ENCODE measurements at places on chromosomes 11 and 22.
A peak's percentile ranks its signal among the peaks of the same experiment; 100 is the strongest.

DNA sequence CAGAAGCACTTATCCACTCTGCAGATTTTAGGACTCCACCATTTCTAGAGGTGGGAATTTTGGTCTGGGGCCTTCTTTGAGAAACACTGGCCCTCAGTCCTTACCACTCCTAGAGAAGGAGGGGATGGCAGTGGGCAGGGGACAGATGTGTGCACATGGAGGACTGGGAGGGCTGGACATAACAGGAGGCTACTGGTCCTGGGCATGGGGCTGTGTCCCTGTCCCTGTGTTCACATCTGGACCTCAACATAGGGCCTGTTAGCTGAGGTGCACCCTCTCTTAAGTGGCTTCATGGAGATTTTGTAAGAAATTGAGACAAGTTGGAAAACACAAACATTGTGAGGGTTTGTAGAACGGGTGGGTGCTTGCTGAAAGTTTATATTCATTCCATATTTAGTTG is 103.4 kb downstream of the ATXN10 start:
- DNase-seq, result no peak

DNA sequence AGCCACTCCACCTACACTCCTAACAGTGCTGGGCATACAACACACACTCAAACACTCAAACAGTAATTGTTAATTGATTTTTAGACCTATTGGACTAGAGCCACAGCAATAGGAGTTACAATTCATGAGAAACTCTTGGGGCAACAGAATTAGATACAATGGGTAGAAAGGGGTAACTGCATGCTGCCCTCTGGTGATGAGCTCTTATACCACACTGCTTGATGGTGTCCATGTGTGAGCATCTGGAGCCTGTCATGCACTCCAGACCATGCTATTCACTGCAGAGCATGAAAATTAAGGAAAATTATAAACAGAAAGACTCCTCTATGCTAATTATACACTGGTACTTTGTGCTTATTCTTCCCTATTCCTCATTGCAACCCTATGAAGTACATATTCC is 975.5 kb upstream of the CCDC90B start:
- DNase-seq, result no peak

GRCh38 chr11:107844041-107844440 is 14.5 kb downstream of the SLC35F2 start:
- DNase-seq, result no peak

GRCh38 chr11:64759722-64760719 is at the start of gene PYGM:
Gene PYGM, minus strand, starts transcription at chr11:64759974. Its CDS starts 76 bp downstream, at chr11:64759898.
- DNase-seq, result peak; percentile 84

DNA sequence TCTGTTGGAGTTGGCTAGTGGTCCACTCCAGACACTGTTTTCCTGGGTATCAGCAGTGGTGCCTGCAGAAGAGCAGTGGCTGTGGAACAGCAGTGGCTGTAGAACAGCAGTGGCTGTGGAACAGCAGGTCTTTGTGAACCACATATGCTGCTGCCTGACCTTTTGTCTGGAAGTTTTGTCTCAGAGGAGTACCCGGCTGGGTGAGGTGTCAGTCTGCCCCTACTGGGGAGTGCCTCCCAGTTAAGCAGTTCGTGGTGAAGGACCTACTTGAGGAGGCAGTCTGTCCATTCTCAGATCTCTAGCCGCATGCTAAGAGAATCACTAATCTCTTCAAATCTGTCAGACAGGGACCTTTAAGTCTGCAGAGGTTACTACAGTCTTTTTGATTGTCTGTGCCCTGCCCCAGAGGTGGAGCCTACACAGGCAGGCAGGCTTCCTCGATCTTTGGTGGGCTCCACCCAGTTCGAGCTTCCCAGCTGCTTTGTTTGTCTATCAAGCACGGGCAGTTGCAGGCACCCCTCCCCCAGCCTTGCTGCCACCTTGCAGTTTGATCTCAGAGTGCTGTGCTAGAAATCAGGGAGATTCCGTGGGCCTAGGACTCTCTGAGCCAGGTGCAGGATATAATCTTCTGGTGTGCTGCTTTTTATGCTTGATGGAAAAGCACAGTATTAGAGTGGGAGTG is 89.1 kb upstream of the TRIM48 start:
- DNase-seq, result no peak

DNA sequence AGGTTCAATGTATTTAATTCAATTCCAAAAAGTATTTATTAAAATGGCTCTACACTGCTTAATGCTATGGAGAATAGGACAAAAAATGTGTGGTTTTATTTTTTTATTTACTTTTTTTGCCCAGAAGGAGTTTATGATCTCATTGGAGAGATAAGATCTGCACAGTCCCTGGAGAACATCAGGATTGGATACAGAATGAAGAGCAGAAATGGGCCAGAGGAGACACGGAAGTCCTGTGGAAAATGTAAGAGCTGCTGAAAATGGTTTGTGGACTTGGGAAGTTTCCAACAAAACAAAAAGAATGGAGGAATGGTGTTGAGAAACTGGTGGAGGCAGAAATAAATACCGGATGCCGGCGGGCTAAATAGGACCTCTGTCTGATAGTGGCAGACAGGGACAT is 554.6 kb downstream of the OPCML start:
- no peak for DNase-seq

DNA sequence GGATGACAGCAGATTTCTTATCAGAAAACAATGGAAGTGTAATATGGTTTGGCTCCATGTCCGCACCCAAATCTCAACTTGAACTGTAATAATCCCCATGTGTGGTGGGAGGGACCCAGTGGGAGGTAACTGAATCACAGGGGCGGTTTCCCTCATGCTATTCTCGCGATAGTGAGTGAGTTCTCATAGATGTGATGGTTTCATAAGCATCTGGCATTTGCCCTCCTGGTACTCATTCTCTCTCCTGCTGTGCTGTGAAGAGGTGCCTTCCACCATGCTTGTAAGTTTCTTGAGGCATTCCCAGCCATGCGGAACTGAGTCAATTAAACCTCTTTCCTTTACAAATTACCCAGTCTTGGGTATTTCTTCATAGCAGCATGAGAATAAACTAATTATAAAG is 81.0 kb upstream of the SCUBE2 start:
- no peak for DNase-seq

GRCh38 chr22:49497266-49497665 is 330.4 kb downstream of the BRD1 start:
- no peak for DNase-seq

GRCh38 chr22:31898926-31899325 is 45.4 kb upstream of the YWHAH start:
- DNase-seq, result no peak

DNA sequence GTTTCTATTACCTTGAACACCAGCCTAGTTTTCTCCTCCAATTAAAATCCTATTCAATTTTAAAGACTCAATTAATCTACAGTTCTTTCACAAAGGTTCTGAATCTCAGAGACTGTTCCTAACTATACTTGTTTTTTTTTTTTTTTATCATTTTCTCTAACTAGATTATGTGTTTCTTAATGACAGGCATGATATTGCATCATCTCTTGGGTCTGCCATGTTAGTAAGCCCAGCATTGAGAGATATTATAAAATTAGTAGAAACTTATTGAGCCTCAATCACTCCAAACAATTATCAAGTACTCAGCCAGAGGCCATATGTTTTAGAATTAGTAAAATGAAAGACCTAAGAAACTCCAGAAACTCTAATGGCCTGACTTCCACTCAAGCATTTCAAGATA is 28.1 kb upstream of the SLC5A12 start:
- DNase-seq, result no peak

GRCh38 chr11:72635309-72635915 is 38.8 kb downstream of the PDE2A start:
- DNase-seq, result no peak

DNA sequence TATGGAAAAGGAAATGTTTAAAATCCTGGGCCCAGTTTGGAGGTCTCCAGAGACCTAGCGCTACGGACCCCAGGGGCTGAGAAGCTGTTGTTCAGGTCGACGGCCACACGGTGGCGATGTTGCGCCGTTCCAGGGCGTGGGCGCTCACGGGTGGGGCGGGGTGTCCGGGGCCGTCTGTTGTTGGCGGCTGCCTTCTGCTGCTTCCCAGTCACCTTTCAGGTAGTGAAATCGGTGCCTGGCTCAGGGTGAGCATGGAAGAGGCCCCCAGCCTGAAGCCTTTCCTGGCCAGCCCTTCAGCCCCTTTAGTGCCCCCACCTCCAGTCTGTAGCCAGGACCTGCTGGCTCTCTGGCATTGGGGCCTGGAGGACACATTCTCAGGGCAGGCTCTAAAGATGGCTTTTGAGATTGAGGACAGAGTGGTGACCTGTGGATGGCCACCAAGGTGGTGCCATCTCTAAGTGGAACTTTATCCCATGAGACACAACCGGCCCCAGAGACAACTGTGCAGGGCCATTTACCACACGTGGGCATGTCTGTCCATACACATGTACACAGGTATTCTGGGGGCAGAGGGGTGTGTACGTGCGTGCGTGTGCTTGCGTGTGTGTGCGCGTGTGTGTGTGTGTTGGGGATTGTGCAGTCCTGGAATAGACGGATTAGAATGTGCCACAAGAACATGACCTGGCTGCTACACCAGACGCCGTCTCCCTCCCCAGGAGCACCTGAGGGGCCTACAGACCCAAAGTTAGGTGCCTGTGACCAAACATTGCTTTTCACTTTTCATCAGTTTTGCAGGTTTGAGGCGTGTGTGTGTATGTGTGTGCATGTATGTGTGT is 53.8 kb downstream of the ST14 start:
- DNase-seq, result peak; percentile 71

DNA sequence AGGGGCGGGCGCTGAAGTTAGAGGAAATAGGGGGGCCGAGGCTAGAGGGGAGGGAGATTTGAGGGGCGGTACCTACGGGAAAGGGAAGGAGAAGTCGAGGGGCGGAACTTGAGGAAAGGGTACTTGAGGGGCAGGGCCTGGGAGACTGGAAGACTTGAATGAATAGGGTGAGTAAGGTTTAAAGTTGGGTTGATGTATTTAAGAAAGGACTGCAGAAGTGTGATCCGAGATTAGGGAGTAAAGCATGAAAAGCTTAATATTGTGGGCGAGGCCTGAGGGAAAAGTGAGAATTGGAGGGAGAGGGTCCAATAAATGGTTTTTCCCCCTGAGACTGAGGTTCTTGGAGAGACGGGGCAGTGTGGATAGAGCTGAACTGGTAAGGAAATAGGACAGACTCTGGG is 723 bp downstream of the HSCB start:
- DNase-seq, result peak; percentile 91
